ENCODE measurements at places on chromosomes 12 and 14.

DNA sequence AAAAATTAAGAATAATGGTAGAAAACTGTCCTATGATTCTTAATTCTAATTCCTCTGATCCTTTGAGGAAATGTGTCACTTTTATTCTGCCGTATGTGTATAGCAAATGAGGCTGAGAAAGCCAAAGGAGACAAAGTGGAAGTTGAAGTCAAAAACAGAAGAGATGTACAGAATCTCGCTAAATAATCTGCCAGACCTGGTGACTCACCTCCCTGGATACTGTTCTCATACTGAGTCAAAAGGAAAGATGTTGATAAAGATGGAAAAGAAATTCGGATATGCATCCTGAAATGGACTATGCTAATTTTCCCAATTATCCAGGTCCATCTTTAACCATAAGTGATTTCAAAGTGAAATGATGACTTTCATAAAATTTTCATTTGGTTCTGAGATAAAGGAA is 92.5 kb downstream of the DUSP6 start:
- no peaks in the 10 kb centered on the region for H3K27me3 ChIP-seq
- no peak overlapping the region for H3K27ac ChIP-seq
- no peak overlapping the region for H3K4me3 ChIP-seq
- no peak for DNase-seq
- H3K4me1 ChIP-seq: no peaks in the 10 kb centered on the region

GRCh38 chr14:93936245-93936644 is 9.1 kb downstream of the FAM181A start:
- H3K4me3 ChIP-seq: no peak overlapping the region
- no peaks in the 10 kb centered on the region for H3K36me3 ChIP-seq
- H3K27me3 ChIP-seq: no peaks in the 10 kb centered on the region
- no peak overlapping the region for H3K27ac ChIP-seq
- no peak for DNase-seq

DNA sequence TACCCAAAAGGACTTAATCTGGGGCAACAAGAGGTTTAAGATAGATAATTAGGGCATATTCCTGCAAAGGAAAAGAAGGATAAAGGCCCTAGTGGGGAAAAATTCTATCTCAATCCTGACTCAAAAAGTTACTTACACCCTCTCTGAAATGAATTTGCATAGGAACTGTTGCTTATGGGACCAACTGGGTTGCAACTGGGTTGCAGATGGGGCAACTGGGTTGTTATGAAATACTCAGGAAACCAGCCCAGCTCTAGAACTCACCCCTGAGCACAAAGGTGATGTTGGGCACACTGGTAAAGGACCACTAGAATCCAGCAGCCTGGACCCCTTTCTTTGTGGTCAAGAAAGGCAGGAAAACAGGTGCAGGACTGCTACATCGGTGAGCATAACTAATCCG is 17.2 kb upstream of the RILPL1 start:
- DNase-seq: no peak
- no peaks in the 10 kb centered on the region for H3K27me3 ChIP-seq
- no peak overlapping the region for H3K27ac ChIP-seq

DNA sequence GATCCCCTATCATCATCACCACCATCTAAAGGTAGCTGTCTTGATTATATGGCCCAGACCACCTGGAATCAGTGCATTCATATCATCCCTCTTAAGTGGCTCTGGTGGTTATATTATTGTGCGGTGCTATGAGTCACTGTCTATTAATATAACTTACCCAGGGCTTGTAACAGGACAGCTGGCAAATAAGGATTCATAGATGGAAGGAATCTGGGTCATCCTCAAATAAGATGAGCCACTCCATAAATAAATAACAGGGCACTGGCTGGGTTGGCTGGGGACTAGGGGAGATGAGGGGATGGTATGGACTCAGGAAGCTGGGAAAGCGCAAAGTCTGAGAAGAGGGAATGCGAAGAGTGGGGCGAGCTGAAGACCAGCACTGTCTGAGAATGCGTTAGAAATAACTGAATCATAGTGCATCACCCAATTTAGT is 216.1 kb downstream of the NUAK1 start:
- H3K27ac ChIP-seq: no peak overlapping the region
- H3K4me1 ChIP-seq: no peaks in the 10 kb centered on the region
- H3K36me3 ChIP-seq: no peaks in the 10 kb centered on the region

GRCh38 chr12:42162193-42162592 is 17.5 kb upstream of the GXYLT1 start:
- H3K4me3 ChIP-seq: no peak overlapping the region
- DNase-seq: no peak
- no peaks in the 10 kb centered on the region for H3K27me3 ChIP-seq

DNA sequence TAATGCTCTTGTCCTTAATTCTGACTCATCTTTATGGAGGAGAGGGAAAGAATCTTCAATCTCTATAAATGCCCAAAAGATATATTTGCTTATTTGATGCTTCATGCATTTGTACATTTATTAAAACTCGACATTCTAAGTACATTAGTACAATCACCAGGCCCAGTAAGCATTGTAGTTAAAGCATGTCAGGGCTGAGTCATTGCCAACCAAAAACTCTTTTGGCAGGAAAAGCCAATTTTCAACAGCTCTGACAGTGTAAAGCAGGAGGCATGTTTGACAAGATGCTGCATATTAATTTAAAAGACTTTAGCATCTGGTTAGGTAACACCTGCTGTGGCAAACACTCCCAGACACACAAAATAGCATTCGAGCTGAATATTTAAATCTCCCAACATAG is 290.9 kb downstream of the PPFIA2 start:
- no peaks in the 10 kb centered on the region for H3K4me1 ChIP-seq
- no peak for DNase-seq
- no peak overlapping the region for H3K4me3 ChIP-seq
- no peaks in the 10 kb centered on the region for H3K36me3 ChIP-seq
- H3K27ac ChIP-seq: no peak overlapping the region
- no peaks in the 10 kb centered on the region for H3K27me3 ChIP-seq

- H3K4me1 ChIP-seq: no peaks in the 10 kb centered on the region
- DNase-seq: no peak
- H3K4me3 ChIP-seq: no peak overlapping the region
- no peak overlapping the region for H3K27ac ChIP-seq
- H3K36me3 ChIP-seq: no peaks in the 10 kb centered on the region
Measured at GRCh38 chr12:60119327-60119726, 523.5 kb downstream of the SLC16A7 start.

- H3K4me3 ChIP-seq: no peak overlapping the region
- H3K36me3 ChIP-seq: no peaks in the 10 kb centered on the region
- no peaks in the 10 kb centered on the region for H3K4me1 ChIP-seq
Measured at GRCh38 chr12:66679461-66680084, 697 bp upstream of the GRIP1 start.

- no peaks in the 10 kb centered on the region for H3K36me3 ChIP-seq
- peaks cover 8% of the 10 kb centered on the region for H3K4me1 ChIP-seq
- H3K4me3 ChIP-seq: no peak overlapping the region
- H3K27ac ChIP-seq: no peak overlapping the region
- no peaks in the 10 kb centered on the region for H3K27me3 ChIP-seq
Measured at GRCh38 chr12:68113644-68114043, 45.9 kb downstream of the IFNG start.

DNA sequence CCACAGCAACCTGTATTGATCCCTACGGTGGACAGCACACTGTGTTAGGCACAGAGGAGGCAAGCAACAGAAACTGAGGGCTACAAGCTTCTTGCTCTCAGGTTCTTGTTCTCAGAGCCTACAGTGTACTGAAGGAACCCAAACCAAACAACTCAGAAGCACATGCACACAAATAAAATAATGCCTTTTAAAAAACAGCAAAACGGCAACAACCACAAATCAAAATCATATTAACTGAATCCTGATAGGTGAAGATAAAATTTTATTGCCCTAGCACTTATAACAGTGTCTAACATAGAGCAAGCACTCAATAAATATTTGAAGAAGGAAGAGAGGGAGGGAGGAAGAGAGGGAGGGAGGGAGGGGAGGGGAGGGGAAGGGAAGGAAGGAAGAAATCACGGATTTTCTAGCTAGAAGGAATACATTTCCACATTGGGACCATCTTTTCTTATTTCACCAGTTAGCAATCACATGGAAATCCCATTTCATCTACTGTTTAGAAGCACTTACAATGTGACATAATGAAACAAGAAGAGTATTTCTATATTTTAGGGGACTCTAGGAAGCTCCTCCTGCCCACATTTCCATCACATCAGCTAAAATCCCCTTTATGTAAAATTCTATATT is 27.2 kb downstream of the DMAC2L start:
- H3K36me3 ChIP-seq: no peaks in the 10 kb centered on the region
- no peak overlapping the region for H3K4me3 ChIP-seq
- peaks cover 11% of the 10 kb centered on the region for H3K4me1 ChIP-seq
- no peak overlapping the region for H3K27ac ChIP-seq

- H3K27ac ChIP-seq: no peak overlapping the region
- H3K4me1 ChIP-seq: no peaks in the 10 kb centered on the region
- H3K4me3 ChIP-seq: no peak overlapping the region
- no peaks in the 10 kb centered on the region for H3K27me3 ChIP-seq
Measured at GRCh38 chr12:76713130-76713529, 50.8 kb upstream of the ZDHHC17 start.

- H3K27ac ChIP-seq: no peak overlapping the region
- no peak overlapping the region for H3K4me3 ChIP-seq
- H3K4me1 ChIP-seq: no peaks in the 10 kb centered on the region
Measured at GRCh38 chr12:89497005-89497404, 27.6 kb downstream of the GALNT4 start.

GRCh38 chr12:113169697-113170096 is 15.6 kb downstream of the DDX54 start:
- H3K36me3 ChIP-seq: peaks cover 98% of the 10 kb centered on the region
- no peak for DNase-seq
- H3K27me3 ChIP-seq: no peaks in the 10 kb centered on the region
- no peak overlapping the region for H3K27ac ChIP-seq
- no peak overlapping the region for H3K4me3 ChIP-seq
- H3K4me1 ChIP-seq: peaks cover 7% of the 10 kb centered on the region

DNA sequence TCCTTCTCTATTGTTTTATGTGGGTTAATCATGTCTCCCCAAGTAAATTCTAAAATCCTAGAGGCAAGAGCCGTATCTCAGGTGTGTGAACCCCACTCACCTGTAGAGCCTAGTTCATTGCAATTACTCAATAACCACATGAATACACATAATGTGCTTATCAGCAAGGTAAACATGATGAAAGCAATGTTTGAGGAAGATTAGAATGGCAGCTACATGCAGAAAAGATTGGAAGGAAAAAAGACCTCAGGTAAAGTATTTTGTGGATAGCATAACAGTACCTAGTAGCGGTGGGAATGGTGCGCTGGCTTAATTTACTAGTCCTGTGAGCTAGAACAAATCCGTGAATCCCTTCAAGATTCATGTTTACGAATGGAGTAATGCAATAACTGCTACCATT is 5.3 kb upstream of the KRAS start:
- no peak overlapping the region for H3K27ac ChIP-seq
- DNase-seq: no peak
- H3K4me3 ChIP-seq: no peak overlapping the region
- no peaks in the 10 kb centered on the region for H3K4me1 ChIP-seq
- H3K36me3 ChIP-seq: no peaks in the 10 kb centered on the region

DNA sequence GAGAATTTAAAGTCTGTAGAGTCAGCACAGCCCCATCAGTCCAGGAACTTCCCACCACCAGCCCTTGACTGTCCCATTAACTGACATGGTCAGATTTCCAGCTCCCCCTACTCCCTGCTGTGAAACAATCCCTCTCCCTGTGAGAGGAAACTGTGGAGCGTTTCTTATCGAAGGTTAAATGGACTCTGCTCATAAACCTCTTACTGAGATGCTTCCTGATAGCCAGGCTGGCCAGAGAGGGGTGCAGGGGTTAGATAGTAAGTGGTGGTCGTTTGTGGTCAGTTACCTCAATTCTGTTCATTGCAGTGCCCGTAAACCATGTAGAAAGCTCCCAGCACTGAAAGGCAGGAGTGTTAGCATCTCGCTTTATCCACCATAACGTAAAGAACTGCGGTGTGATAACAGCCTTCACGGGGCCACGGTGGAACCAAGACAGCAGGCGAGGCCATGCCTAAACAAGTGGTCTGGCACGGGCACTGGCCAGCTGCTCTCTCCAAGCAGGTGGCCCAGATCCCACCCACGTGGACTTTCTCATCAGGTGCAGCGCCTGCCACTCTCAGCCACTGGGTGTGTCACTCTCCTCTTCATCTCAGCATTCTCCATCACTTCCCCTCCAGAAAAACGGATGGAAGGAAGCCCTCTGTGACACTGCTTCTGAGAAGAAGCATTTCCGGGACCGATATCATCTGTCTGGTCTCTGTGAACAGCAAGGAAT is 102.2 kb downstream of the FBXL14 start:
- no peak overlapping the region for H3K4me3 ChIP-seq
- no peak overlapping the region for H3K27ac ChIP-seq
- H3K4me1 ChIP-seq: peaks cover 21% of the 10 kb centered on the region
- DNase-seq: no peak

DNA sequence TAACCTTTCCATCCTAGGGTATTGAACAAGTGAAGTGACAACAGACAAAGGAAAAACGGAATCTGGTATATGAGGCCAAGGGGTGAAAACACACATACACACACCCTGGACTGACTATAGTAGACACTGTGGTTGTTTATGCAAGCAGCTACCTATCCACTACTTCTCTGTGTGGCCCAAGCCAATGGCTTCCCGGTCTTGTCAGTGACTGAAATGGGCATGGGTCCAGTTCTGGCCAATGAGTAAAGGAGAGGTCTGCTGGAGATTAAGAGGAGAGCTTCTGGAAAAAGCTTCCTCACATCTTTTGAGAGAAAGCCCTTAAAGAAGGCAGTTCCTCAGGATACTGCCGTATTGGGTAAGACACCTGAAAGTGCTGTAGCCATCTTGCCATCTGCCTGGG is 19.3 kb downstream of the MBIP start:
- no peaks in the 10 kb centered on the region for H3K4me1 ChIP-seq
- H3K4me3 ChIP-seq: no peak overlapping the region
- no peak for DNase-seq

DNA sequence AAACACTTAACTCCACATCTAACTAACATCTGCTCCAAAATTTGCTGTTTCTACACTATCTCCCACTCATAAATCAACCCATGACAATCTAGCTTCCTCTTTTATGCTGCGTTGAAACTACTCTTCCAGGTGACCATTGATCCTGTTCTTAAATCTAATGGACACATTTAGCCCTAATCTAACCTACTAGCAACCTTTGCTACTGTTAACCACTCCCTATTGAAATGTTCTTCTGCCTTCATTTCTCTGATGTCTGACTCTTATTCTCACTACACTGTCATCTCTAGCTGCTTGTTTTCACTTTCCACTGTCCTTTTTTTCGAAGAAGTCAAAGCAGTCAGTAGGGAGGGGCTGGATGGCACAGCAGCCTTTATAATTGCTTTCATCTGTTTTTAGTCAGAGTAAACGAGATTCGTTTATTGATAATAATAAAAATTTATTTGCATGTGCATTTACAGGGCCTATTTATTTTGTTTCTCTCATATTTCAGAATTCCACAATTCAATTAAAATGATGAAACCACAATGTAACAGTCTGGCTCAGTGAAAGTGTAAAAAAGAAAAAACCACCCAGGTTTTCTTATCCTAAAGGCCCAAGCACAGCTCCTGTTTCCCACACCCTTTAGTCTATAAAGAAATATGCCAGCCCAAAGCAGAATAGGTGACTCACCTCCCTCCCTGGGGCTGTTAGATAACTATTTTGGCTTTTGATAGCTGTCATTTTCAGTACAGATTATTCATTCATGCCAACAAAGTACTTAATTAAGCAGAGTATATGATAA is 44.9 kb downstream of the ATP2B1 start:
- H3K4me1 ChIP-seq: peaks cover 40% of the 10 kb centered on the region
- no peaks in the 10 kb centered on the region for H3K27me3 ChIP-seq
- H3K4me3 ChIP-seq: no peak overlapping the region
- H3K27ac ChIP-seq: no peak overlapping the region

- H3K4me3 ChIP-seq: no peak overlapping the region
- no peaks in the 10 kb centered on the region for H3K36me3 ChIP-seq
- DNase-seq: no peak
- no peaks in the 10 kb centered on the region for H3K27me3 ChIP-seq
- H3K4me1 ChIP-seq: no peaks in the 10 kb centered on the region
- no peak overlapping the region for H3K27ac ChIP-seq
Measured at GRCh38 chr12:96774496-96775256, 132.4 kb upstream of the NEDD1 start.
